HT-29 (cell line): ENCODE measurements at places on chromosomes 2 and 18. TPM values are rescaled to one million over a fixed set of nuclear protein-coding genes. Genes with fewer than 3 reads are reported as not detected.

The WDR7 gene
- total RNA-seq, result 3.8 and 4.1 TPM in 2 replicates

The SF3B6 gene
- total RNA-seq, result 112 and 128 TPM in 2 replicates

The DSG1 gene
- total RNA-seq, result not detected in 2 replicates

DNA sequence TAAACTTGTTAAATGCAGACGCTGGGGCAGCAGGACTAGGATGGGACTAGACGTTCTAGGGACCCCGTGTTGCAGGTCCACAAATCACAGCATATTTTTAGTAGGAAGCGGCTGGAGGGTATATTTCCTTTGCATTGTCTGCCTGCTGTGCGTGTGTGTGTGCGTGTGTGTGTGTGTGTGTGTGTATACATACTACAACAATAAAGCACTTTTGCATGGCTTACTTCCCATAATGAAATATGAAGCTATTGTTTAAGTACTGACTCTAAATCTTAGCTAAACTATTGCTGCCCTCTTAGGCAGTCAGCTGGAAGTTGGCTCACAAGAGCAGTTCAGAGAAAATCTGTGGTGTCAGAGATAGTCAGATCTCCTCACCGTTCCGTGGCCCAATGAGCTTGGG lies 133.4 kb downstream of the CABLES1 start:
- DNase-seq, result no peak

GRCh38 chr2:9377461-9378097 lies 45.7 kb downstream of the ITGB1BP1 start:
- no peak for DNase-seq

DNA sequence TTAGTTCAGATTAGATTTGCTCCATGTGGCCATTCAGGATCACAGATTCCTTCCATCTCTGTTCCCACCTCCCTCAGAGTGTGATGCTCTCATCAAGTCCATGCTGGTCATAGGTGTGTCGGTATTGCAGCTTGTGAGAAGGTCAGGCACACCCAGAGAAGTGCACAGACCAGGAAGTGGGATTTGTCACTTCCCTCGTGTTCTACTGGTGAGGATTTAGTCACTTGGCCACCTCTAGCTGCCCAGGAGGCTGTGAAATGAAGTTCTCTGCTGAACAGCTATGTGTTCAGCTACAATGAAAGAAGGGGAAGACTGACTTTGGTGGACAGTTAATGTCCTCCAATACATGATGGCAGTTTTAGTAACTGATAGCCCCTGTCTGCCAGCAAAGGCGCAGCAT lies 3.5 kb upstream of the LANCL1 start:
- DNase-seq, result no peak
